Nasal cavity respiratory epithelium epithelial cell of viscerocranial mucosa (primary cell): ENCODE measurements at places on chromosomes 1 and 21. TPM values are rescaled to one million over a fixed set of nuclear protein-coding genes. Genes with fewer than 3 reads are reported as not detected.

The FCRL6 gene
- not detected in 2 replicates for total RNA-seq

The B3GALT5 gene
- under 0.01 and 0.36 TPM in 2 replicates for total RNA-seq

The TGFBR3 gene
- total RNA-seq: 1.0 and 2.2 TPM in 2 replicates

The PRAMEF5 gene
- not detected in 2 replicates for total RNA-seq

The CBR3 gene
- total RNA-seq: 0.34 and 0.50 TPM in 2 replicates

The SDHC gene
- 17.7 and 19.8 TPM in 2 replicates for total RNA-seq

The UQCRHL gene
- total RNA-seq: 0.68 and 1.9 TPM in 2 replicates

The THEM5 gene
- total RNA-seq: not detected in 2 replicates

The VSIG8 gene
- 0.34 TPM in 1 of 2 replicates, not detected in the other for total RNA-seq

The INAVA gene
- total RNA-seq: 34.2 and 77.3 TPM in 2 replicates

The WNT4 gene
- 0.68 and 14.7 TPM in 2 replicates for total RNA-seq

The OR2L5 gene
- not detected in 2 replicates for total RNA-seq

The RGS21 gene
- total RNA-seq: not detected in 2 replicates

The USH2A gene
- not detected in 2 replicates for total RNA-seq

The RAB25 gene
- 46.8 and 48.7 TPM in 2 replicates for total RNA-seq

The KRTAP19-1 gene
- total RNA-seq: not detected in 2 replicates

The OR10Z1 gene
- total RNA-seq: not detected in 2 replicates

The FBXO2 gene
- total RNA-seq: 27.0 and 65.7 TPM in 2 replicates

The AVPR1B gene
- not detected in 2 replicates for total RNA-seq

The RGS1 gene
- not detected in 2 replicates for total RNA-seq

The ALX3 gene
- not detected in 2 replicates for total RNA-seq

The SLC25A34 gene
- total RNA-seq: 0.68 and 1.7 TPM in 2 replicates

The TFF3 gene
- total RNA-seq: 0.21 TPM in 1 of 2 replicates, not detected in the other

The LMX1A gene
- not detected in 2 replicates for total RNA-seq

The TIE1 gene
- total RNA-seq: 0.14 and 0.34 TPM in 2 replicates

The BACE2 gene
- total RNA-seq: 57.1 and 116 TPM in 2 replicates

The AQP10 gene
- 0.14 TPM in 1 of 2 replicates, not detected in the other for total RNA-seq

The RGS13 gene
- not detected in 2 replicates for total RNA-seq

The KRTAP11-1 gene
- not detected in 2 replicates for total RNA-seq

The CSMD2 gene
- total RNA-seq: under 0.01 TPM in 1 of 2 replicates, not detected in the other

The MIXL1 gene
- not detected in 2 replicates for total RNA-seq

The CELA3B gene
- total RNA-seq: not detected in 2 replicates

The YTHDF2 gene
- total RNA-seq: 69.4 and 88.8 TPM in 2 replicates

The KRTAP12-4 gene
- total RNA-seq: not detected in 2 replicates

The ANKRD34A gene
- under 0.01 and 0.21 TPM in 2 replicates for total RNA-seq

The TRIM67 gene
- not detected in 2 replicates for total RNA-seq

The CCDC28B gene
- 2.7 and 3.5 TPM in 2 replicates for total RNA-seq

The AGMAT gene
- 0.93 and 1.4 TPM in 2 replicates for total RNA-seq

The TRIM58 gene
- under 0.01 TPM in 1 of 2 replicates, not detected in the other for total RNA-seq

The WNT2B gene
- 0.68 and 1.9 TPM in 2 replicates for total RNA-seq

The DDOST gene
- total RNA-seq: 236 and 441 TPM in 2 replicates

The CACHD1 gene
- total RNA-seq: 2.1 and 11.1 TPM in 2 replicates

The PRR9 gene
- total RNA-seq: 2.1 TPM in 1 of 2 replicates, not detected in the other

The CYP4A22 gene
- not detected in 2 replicates for total RNA-seq

The HPCAL4 gene
- total RNA-seq: under 0.01 TPM in 2 replicates

The FOXD2 gene
- total RNA-seq: under 0.01 and 0.07 TPM in 2 replicates

The AGO4 gene
- total RNA-seq: 13.3 and 22.4 TPM in 2 replicates

The DYNLT4 gene
- total RNA-seq: 0.14 and 0.34 TPM in 2 replicates

The ACTL8 gene
- total RNA-seq: not detected in 2 replicates

The ADSS2 gene
- total RNA-seq: 57.1 and 68.4 TPM in 2 replicates

The NR1I3 gene
- total RNA-seq: not detected in 2 replicates

The RAB13 gene
- 38.6 and 60.8 TPM in 2 replicates for total RNA-seq

The SPRR2A gene
- total RNA-seq: 4.8 and 25.3 TPM in 2 replicates

The H6PD gene
- 10.9 and 18.9 TPM in 2 replicates for total RNA-seq

The CFHR2 gene
- not detected in 2 replicates for total RNA-seq

The AADACL3 gene
- total RNA-seq: not detected in 2 replicates

The TNFSF4 gene
- total RNA-seq: 0.34 and 1.4 TPM in 2 replicates

The IGSF21 gene
- total RNA-seq: not detected in 2 replicates
